CD4-positive, alpha-beta T cell treated with Interleukin-2 at 100 ng/mL for 4 hours (primary cell): ENCODE measurements at places on chromosomes 12 and 14.

- peak; percentile 13 for DNase-seq
These were observed 800 bp downstream of the PCNX4 start for GRCh38 chr14:60092526-60092920.

- DNase-seq, result no peak
These were observed 447.3 kb downstream of the NELL2 start for GRCh38 chr12:44428825-44429224.

GRCh38 chr12:31588976-31589375 lies 2.0 kb downstream of the DENND5B start:
- no peak for DNase-seq

DNA sequence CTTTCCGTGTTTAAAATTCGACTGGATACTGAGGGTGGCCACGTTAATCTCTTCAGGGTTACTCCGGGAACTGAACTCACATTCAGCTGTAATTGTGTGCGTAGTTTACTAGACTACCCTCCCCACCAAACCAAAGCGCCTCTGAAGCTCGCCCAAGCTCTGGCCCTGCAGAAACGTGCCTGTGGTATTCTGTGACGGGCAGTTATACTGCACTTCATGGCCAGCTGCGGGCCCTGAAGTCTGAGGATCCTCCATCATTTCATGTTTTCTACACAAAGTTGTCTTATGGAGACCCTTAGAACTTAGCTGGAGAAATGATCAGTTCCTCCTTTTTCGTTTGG lies 688 bp downstream of the ZNF26 start:
- no peak for DNase-seq

DNA sequence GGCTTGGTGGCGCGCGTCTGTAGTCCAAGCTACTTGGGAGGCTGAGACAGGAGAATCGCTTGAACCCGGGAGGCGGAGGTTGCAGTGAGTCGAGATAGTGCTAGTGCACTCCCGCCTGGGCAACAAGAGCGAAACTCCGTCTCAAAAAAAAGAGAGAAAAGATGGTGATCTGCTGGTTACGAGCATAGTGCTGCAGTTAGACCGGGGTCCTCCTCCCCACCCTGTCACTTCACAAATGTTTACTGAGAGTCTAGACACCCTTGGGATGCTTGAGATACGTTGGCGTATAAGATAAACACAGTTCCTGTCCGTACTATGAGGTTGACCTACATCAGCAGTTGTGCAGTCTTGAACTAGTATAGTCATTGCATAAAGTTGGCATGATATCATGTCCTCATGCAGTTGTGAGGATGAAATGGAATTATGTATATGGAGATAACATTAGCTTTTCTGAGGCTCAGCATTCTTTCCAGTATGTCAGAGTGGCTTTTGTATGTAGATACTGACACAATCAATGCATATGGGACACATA lies 787 bp downstream of the ACAD10 start:
- no peak for DNase-seq

DNA sequence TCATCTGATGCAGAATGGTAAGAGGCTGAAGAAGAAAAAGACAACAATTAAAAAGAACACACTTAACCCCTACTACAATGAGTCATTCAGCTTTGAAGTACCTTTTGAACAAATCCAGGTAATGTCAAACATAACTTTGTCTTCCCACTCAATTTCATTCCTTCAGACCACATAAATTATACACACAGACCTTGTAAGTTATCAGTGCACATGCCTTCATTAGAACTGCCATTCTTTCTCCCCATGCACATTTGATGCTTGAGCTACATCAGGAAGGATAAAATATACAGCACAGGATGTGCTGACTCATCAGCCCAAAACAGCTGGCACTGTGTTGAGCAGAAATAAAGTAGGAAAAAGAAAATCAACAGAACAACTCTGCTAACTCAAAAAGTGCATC lies 246.7 kb downstream of the PAWR start:
- DNase-seq, result no peak

DNA sequence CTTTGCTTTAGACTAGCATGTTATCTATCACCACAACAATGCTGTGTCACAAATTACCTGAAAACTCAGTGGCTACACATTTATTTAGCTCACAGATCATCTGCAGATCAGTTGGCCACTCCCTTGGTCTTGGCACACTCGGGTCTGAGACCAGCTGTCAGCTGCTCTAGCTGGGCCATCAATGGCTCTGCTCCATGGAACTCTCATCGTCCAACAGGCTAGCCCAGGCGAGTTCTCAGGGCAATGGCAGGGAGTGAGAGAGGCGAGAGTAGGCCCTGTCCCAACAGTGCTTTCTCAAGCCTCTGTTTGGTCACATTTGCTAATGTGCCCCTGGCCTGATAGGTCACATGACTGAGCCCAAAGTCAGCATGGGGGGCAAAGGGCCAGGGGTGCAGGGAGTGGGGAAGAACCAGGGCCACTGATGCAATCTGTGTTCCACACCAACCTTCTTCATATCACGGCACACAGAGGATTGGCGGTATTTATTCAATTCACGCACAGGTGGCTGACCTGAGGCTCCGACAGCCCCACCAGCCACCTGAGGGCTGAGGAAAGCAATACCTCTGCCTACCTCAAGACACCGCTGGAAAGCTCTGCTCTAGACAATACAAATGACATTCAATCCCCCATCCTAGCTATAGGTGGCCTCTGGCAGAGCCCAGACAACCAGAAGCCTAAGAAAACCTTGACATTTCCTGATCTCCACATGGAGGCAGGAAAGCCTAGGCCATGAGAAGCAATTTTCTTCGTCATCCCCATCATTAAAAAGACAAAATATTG lies 82.5 kb downstream of the NT5DC3 start:
- no peak for DNase-seq

- no peak for DNase-seq
These were observed 72.8 kb upstream of the BDKRB2 start for GRCh38 chr14:96131836-96132235.

GRCh38 chr12:52296572-52297215 lies 5.4 kb upstream of the KRT81 start:
- no peak for DNase-seq

- DNase-seq, result no peak
These were observed 149.7 kb upstream of the ARHGAP5 start for GRCh38 chr14:31927348-31927832.

GRCh38 chr14:77189479-77189878 lies 7.9 kb downstream of the TMEM63C start:
- DNase-seq, result no peak

DNA sequence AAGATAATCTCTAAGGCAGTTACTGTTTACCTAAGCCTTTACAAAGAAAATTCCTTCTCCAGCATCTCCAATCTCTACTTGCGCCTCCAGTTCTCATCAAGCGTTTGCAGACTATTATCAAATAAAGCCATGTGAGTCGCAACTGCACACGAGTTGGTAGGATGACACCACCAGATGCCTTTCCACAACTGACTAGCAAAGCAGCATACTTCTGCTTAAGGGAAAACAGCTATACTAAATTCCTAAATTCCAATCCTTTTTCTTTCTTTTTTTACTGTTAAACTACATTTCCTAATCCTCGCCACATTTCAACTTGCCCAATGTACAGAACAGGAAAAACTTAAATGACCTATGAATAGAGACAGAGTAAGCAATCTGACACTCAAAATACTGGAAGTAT lies 166.7 kb downstream of the ITPR2 start:
- DNase-seq, result no peak

GRCh38 chr12:132698341-132698740 lies 11.0 kb downstream of the PXMP2 start:
- no peak for DNase-seq

DNA sequence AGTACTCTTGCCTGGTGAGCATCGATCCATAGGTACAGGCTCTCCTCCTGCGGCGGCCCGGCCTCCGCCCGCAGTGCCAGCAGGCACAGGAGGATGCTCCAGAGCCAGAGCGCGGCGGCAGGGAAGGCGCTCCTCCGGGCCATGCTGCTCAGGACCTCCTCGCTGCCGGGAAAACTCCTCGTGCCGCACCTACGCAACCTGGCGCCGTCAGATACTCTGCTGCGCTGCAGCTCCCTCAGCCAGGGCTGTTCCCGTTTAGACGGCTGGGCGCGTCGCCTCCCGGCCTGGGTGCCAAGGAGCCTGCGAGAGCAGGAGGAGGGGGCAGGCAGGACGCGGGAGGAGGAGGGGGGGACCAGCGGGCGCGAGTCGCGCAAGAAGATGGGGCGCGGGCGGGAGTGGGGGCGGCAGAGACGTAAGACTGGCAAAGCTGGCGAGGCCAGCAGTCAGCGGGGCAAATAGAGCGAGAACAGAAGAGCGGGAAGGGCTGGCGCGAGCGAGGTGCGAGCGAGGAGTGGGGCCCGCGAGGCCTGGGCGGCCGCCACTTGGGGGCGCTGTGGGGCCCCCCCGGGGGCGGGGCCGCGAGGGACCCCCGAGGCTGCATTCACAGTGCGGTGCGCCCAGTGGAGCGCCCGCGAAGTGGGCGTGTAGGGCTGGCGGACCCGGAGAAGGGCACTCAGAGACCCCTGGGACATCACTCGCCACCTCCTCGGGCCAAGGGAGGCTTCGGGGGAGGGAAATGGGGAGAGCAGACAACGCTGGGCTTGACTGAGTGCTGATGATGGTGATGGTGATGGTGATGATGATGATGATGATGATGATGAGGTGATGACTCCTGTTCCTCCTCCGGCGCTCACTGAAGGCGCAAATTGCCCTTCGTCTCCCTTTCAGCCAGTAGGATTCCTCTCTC lies at the start of gene WIF1:
WIF1 (minus strand) TSS at position 257 of the 907 bp plus-strand sequence; CDS start at position 143, 114 bp downstream.
- no peak for DNase-seq

DNA sequence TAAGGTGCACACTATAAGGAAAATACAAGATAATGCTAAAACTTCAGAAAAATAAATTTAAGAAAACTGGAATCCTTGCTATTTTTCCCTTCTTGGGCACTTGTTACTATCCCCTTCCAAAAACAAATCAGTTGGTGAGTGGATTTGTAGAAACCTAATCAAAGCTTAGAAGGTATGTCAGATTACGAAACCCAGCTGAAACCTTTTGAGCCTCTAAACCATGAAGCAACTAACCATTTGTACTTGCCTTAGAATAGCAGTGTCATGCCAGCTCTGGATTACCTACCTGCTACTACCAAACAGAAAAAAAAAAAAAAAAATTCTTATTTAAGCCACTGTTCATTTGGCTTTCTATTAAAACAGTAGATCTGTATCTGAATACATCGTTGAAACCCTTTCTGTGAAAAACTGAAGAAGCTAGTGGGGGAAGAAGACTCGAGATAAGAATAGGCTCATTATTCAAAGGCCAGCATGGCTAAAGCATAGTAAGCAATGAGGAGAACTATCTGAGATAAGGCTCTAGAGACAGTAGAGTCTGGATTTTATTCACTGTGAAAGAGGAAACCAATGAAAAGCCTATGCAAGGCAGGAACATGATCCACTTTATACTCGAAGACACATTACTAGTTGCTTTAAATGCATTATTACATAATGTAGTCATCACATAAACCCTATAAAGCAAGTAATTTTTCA lies 30.2 kb downstream of the OSBPL8 start:
- DNase-seq, result no peak

- peak; percentile 56 for DNase-seq
These were observed 1183.7 kb upstream of the TMEM132C start for GRCh38 chr12:127083008-127083949.
